ENCODE measurements at places on chromosomes 7 and 10. TPM values are rescaled to one million over a fixed set of nuclear protein-coding genes. Genes with fewer than 3 reads are reported as not detected.

DNA sequence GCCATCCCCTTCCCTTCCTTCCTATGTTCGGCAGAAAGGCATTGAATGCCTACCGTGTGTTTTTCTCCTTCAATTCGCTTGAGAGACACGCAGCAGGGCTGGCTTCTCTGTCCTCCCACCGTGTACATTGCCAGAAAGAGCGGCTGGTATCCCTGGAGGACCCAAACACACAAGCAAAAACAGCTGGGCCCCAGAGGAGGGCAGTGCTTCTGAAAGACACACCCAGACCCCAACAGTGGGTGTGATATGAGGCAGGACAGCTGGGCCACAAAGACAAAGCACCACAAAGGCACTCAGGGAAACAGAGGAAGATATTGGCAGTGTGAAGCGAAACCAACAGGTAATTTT is 133.1 kb upstream of the SH2B2 start:
- no peaks in the 10 kb centered on the region for H3K4me1 ChIP-seq
- DNase-seq, result no peak
- no peaks in the 10 kb centered on the region for H3K36me3 ChIP-seq
- H3K27ac ChIP-seq, result no peak overlapping the region
- H3K27me3 ChIP-seq, result no peaks in the 10 kb centered on the region

DNA sequence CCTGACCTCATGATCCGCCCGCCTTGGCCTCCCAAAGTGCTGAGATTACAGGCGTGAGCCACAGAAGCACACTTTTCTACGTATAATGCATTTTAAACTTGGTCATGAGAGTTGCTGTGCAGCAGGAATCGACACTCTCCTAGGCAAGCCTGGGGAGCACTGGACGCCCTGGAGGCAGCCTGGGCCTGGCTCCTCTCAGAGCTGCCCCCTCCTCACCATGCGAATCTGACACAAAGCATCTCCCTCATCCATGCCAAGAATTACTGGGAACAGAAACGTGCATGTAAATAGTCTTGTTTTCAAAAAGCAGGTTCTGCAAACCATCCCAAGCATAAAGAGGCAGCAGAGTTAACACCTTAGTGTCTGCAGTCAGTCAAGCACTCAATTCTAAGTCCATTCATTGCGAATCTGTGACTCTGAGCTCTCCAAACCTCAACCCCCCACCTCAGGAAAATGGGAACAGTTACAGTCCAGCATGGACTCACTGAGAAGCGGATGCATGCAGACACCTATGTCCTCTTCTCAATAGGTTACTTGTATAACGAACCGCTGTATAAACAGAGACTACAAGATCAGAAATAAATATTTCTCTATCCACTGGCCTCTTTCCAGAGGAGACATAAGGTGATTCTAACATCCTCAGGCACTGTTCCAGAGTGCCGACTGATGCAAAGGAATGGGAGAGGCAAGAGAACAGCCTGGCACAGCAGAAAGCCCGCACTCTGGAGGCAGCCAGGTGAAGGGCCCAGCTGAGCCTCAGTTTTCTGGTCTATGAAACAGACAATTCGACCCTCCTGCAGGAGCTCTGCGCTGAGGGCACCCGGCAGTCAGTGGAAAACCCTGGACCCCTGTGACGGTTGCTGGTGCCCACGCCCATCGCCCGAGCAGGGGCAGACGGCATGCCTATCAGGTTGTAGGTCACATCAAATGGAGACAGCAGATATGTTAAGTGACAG is 68.9 kb downstream of the MAD1L1 start:
- no peaks in the 10 kb centered on the region for H3K4me1 ChIP-seq
- DNase-seq, result no peak
- peaks cover 13% of the 10 kb centered on the region for H3K36me3 ChIP-seq
- H3K27me3 ChIP-seq, result no peaks in the 10 kb centered on the region
- no peak overlapping the region for H3K27ac ChIP-seq

DNA sequence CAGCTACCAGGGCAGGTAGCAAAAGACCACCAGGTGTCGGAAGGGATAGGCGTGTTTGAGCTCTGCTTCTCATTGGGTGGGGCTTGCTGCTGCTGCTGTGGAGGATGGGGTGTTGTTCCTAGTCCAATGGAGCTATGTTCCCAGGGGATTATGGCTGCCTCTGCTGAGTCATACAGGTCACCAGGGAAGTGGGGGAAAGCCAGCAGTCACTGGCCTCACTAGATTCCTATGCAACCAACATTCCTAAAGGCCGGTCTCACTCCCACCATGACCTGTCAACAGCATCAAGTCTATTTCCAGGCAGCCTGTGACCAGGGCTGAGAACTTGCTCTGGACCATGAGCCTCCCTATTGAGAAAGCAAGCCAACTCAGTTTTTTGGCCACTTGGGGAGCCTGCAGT is 1160.8 kb downstream of the REEP3 start:
- H3K4me3 ChIP-seq, result no peak overlapping the region
- no peak overlapping the region for H3K27ac ChIP-seq
- H3K27me3 ChIP-seq, result no peaks in the 10 kb centered on the region
- no peaks in the 10 kb centered on the region for H3K4me1 ChIP-seq

- no peak for DNase-seq
- no peaks in the 10 kb centered on the region for H3K27me3 ChIP-seq
- H3K4me1 ChIP-seq, result peaks cover 15% of the 10 kb centered on the region
- no peaks in the 10 kb centered on the region for H3K36me3 ChIP-seq
- no peak overlapping the region for H3K27ac ChIP-seq
These were observed 14.3 kb downstream of the CALML3 start for GRCh38 chr10:5538892-5539651.

DNA sequence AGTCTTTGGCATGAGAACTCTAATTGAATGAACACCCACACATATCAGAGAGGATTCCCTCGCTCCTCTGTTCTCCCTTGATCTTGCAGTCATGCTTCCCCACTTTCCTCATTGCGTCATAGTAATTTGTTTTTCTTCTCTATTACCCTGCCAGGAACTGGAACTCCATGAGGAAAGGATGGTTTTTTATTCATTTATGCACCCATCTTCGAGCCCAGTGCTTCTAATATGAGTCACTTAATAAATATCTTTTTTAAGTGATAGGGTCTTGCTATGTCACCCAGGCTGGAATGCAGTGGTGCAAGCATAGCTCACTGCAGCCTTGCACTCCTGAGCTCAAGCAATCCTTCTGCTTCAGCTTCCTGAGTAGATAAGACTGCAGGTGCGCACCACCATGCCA is 83.5 kb downstream of the OTUD1 start:
- no peak overlapping the region for H3K4me3 ChIP-seq
- H3K36me3 ChIP-seq, result no peaks in the 10 kb centered on the region
- H3K27ac ChIP-seq, result no peak overlapping the region
- no peaks in the 10 kb centered on the region for H3K4me1 ChIP-seq
- H3K27me3 ChIP-seq, result no peaks in the 10 kb centered on the region

DNA sequence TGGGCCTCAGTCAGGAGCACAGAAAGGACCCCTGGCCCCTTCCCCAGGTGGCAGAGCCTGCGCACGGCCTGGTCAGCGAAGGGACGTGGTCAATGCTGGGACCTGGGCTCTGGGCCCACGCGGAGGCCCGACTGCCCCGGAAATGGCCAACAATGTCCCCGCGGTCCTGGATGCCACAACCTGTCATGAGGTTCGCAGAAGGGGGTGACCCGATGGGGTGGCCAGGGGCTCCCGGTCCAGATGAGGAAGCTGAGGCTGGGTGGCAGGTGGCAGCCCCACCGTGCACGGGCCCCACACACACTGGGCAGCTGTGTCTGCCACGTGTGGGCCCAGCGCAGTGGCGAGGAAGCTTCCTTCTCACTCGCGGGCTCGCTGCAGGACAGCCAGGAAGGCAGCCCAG is 49.4 kb downstream of the DPYSL4 start:
- H3K4me1 ChIP-seq, result no peaks in the 10 kb centered on the region
- H3K4me3 ChIP-seq, result no peak overlapping the region
- no peak overlapping the region for H3K27ac ChIP-seq
- H3K27me3 ChIP-seq, result no peaks in the 10 kb centered on the region
- DNase-seq, result no peak

- no peak overlapping the region for H3K27ac ChIP-seq
- no peaks in the 10 kb centered on the region for H3K27me3 ChIP-seq
- DNase-seq, result no peak
- peaks cover 29% of the 10 kb centered on the region for H3K4me1 ChIP-seq
These were observed 3.4 kb downstream of the PHF14 start for GRCh38 chr7:10977113-10977512.

GRCh38 chr7:214410-215212 is 22.2 kb downstream of the FAM20C start:
- H3K4me1 ChIP-seq, result peaks cover 42% of the 10 kb centered on the region
- no peaks in the 10 kb centered on the region for H3K27me3 ChIP-seq
- no peak overlapping the region for H3K27ac ChIP-seq
- DNase-seq, result no peak
- no peak overlapping the region for H3K4me3 ChIP-seq
- H3K36me3 ChIP-seq, result no peaks in the 10 kb centered on the region

DNA sequence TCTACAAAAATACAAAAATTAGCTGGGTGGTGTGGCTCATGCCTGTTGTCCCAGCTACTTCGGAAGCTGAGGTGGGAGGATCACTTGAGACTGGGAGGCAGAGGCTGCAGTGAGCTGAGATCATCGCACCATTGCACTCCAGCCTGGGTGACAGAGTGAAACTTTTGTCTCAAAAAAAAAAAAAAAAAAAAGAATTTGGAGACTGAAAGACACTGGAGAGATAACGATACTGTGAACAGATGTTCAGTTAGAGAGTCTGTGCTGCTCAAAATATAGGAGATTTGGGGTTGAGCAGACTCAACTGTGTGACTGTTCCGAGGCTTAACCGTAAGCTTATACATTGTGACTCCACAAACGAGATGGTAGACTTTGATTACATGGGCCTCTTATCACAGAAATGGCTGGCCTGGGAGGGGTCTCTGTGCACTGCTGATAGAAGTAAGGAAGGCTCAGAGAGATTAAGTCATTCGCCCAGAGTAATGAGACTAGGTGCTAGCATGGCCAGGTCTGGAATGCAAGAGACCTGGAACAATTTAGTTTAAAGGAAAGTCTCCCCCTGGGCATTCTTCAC is 19.4 kb downstream of the WBP1L start:
- H3K27ac ChIP-seq, result peak overlapping the region; percentile 87
- H3K27me3 ChIP-seq, result no peaks in the 10 kb centered on the region
- no peak overlapping the region for H3K4me3 ChIP-seq
- no peak for DNase-seq

DNA sequence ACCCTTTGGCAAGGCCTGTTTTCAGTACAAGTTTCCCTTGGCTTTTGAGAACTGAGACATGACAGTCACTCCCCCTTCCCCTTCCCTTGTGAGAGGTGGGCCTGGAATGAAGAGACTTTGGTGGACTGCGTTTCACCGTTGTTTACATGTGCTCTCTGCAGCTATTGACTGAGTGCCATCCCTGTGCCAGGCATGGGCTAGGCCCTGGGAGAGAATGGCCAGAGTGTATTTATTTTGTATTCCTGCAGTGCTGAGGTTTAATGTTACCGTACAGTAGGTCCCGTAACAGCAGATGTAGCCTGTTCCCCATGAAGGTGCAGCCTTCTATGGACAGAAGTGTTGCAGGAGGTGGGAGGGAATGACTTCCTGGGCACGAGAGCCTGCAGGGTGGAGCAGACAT is 50.0 kb downstream of the TACR2 start:
- H3K4me1 ChIP-seq, result no peaks in the 10 kb centered on the region
- peaks cover 81% of the 10 kb centered on the region for H3K36me3 ChIP-seq
- no peak overlapping the region for H3K27ac ChIP-seq
- no peak overlapping the region for H3K4me3 ChIP-seq
- H3K27me3 ChIP-seq, result no peaks in the 10 kb centered on the region

DNA sequence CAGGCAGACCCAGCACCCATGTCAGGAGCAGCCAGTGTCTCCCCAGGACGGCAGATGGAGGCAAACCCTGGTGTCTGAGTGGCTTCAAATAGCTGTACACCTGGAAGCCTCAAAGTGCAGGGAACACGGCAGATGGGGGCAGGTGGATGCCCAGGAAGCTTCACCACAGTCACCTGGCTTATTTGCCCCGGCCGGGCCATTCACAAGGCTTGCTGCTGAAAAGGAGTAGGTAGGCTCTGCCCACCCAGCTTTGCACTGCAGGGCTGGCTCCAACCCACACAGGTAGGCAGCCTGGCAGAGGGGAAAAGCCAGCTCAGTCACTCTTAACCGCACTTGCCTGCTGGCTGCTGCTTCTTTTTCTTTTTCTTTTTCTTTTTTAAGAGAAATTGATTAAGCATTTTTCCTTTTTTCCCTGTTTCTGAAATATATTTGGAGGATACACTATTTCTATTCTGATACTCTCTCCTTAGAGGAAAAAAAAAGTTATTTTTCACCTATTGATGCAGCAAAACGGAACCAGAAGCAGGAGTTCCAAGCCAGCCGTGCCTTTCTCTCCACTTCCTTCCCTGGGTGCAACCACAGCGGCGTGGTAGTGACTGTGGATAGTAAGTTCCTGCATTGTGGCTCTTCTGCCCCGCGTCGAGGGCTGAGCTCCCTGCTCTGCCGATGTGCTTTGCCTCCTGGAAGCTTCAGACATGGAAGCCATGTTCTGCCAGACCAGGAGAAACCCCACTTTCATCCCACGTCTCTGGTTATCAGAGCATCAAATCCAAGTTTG is 118.3 kb downstream of the KLF6 start:
- no peaks in the 10 kb centered on the region for H3K36me3 ChIP-seq
- no peaks in the 10 kb centered on the region for H3K4me1 ChIP-seq
- no peak overlapping the region for H3K27ac ChIP-seq
- no peaks in the 10 kb centered on the region for H3K27me3 ChIP-seq
- no peak overlapping the region for H3K4me3 ChIP-seq
- no peak for DNase-seq

- H3K27ac ChIP-seq, result no peak overlapping the region
- no peak for DNase-seq
- no peak overlapping the region for H3K4me3 ChIP-seq
- H3K27me3 ChIP-seq, result no peaks in the 10 kb centered on the region
- H3K36me3 ChIP-seq, result no peaks in the 10 kb centered on the region
- H3K4me1 ChIP-seq, result peaks cover 12% of the 10 kb centered on the region
These were observed 176.4 kb downstream of the CCDC71L start for GRCh38 chr7:106484562-106484961.

DNA sequence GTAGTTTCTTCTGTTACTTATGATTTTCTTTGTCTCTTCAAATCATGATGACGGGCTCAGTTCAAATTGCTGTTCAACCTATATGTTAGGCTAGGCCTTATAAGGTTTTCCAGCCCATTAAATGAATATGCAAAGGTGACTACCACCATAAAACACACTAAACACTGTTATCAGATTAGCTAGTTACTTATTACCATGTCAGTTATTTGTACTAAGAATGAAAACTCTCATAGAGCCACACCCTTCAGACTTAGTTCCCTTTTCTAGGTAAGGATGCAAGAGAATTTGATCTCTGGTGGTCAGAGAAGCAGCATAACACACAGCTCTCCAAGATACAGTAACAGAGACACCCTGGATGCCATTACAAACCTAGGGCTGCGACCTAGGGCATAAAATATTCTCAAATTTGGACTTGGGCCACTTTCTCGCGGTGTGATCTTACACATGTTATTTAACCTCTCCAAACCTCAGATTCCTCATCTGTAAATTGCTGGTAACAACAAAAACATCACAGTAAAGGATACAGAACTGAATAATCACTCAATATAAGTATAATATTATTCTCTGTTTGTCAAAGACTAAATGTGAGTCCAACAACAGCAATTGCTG is 35.6 kb downstream of the ANKMY2 start:
- H3K27ac ChIP-seq, result no peak overlapping the region
- no peaks in the 10 kb centered on the region for H3K4me1 ChIP-seq
- H3K36me3 ChIP-seq, result peaks cover 74% of the 10 kb centered on the region
- DNase-seq, result no peak
- H3K27me3 ChIP-seq, result no peaks in the 10 kb centered on the region
- no peak overlapping the region for H3K4me3 ChIP-seq

The OR2F2 gene
- total RNA-seq, result not detected

The GPR146 gene
- total RNA-seq, result 52.8 TPM

The ZC3HAV1L gene
- 68.8 TPM for total RNA-seq

The ASL gene
- 48.7 TPM for total RNA-seq

The GNGT1 gene
- total RNA-seq, result not detected

The IDE gene
- 15.1 TPM for total RNA-seq

All from tibial nerve (tissue), 4 donors.